ENCODE measurements at places on chromosomes 3 and 15.
A peak's percentile ranks its signal among the peaks of the same experiment; 100 is the strongest.

DNA sequence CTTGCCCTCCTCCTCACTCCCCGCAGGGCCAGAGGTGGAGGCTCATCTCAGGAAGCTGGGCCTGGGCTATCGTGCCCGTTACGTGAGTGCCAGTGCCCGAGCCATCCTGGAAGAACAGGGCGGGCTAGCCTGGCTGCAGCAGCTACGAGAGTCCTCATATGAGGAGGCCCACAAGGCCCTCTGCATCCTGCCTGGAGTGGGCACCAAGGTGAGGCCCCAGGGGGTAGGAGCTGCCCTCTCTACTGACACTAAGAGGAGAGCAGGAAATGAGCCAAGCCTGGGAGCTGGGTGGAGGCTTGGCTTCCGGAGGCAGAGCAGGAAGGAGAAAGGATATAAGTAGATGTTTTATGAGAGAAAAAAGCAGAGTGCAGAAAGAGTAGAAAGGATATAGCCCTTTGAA lies 4.9 kb downstream of the OGG1 start:
- no peak for DNase-seq

GRCh38 chr15:71302861-71303410 lies 187.7 kb downstream of the THSD4 start:
- DNase-seq: no peak

- DNase-seq: no peak
Observed at GRCh38 chr3:51715231-51715976, 8.5 kb downstream of the GRM2 start.

DNA sequence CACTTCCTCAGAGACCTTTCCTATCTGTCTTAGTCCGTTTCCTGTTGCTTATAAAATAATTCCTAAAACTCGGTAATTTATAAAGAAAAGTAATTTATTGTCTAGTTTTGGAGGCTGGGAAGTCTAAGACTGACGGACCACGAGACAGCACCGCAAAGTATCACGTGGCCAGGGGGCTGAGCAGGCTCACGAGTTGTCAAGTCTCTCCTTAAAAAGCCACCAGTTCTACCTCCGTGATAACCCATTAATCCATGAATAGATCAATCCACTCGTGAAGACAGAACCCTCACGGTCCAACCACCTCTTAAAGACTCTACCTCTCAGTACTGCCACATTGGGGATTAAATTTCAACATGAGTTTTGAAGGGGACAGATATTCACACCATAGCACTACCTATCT lies 821 bp downstream of the LINS1 start:
- no peak for DNase-seq

DNA sequence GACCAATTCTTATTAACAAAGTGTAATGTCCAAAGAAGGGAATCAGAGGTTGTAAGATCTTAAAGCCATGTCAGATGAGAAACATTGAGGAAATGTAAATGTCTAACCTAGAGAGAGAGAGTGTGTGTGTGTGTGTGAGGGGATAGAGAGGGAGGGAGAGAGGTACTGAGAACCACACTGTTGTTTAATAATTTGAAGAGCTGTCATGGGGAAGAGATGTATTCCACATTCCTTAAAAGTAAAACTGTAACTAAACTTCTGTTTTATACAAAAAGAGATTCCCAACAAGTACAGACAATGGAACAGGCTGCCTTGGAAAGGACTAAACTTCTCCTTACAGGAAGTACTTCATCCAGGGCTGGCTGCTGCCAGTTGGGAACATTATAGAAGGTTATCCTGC lies 68.9 kb upstream of the BOC start:
- DNase-seq: no peak

DNA sequence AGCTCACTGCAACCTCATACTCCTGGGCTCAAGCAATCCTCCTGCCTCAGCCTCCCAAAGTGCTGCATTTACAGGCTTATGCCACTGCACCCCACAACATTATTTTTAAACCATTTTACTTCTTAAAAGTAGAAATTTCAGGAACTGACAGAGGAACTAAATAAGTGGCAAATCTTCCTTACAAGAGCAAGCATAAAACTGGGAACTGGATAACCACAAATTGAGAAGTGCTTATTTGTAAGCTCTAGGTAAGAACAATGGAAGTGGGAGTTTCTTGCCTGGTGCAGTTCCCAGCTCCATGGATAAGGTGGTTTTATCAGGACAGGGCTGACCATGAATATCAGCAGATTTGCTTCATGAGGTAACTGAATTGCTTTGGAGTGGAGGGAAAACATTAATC lies 655.2 kb downstream of the DIPK2A start:
- DNase-seq: no peak

DNA sequence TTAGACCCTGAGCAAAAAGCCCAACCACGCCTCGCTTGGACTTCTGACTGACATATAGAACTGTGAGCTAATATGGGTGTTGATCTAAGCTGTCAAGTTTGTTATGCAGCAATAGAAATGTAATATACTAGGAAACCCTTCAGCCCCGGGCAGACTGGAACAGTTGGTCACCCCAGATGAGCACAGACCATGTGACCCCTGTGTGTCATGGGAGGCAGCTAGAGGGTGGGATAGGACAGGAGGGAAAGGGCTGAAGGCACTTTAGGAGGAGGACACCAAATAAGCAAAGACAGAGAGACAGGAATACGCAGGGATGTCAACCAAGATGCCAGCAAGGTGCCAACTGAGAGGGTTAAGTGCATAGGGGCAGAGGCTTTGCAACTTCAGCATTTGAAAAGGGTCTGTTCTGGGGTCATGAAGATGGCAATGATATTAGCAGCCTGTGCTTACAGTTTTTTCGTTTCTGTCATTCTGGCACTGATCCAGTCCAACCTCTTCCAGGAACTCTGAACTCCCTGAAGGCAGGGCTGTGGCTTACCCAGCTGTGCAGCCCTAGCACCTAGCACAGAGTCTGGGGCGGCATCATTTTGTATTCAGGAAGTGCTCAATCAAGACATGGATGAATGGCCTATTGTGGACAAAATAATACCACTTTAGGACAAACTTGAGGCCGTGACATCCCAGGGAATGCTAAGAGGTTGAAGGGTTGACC lies 51.4 kb downstream of the HES1 start:
- no peak for DNase-seq

DNA sequence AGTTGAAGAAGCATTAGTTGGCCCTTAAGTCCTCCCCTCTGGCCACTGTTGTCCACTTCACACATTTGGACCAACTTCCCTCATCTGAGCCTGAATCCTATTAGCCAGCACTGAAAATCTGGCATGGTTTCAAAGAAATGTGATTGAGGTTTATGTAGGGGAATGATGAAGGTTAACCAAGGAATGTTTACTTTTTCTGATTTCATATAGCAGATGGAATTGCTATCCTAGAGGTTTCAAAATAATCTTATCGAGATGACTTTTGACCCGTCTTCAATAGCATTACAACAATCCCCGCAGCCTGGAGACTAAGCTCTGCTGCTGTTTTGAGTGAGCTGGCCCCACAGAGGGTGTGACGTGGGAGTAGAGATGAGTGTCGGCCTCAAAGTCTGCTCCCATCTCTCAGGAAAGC lies 200.8 kb upstream of the IL12A start:
- no peak for DNase-seq

- no peak for DNase-seq
Observed at GRCh38 chr3:120608506-120608905, 12.4 kb downstream of the NDUFB4 start.

DNA sequence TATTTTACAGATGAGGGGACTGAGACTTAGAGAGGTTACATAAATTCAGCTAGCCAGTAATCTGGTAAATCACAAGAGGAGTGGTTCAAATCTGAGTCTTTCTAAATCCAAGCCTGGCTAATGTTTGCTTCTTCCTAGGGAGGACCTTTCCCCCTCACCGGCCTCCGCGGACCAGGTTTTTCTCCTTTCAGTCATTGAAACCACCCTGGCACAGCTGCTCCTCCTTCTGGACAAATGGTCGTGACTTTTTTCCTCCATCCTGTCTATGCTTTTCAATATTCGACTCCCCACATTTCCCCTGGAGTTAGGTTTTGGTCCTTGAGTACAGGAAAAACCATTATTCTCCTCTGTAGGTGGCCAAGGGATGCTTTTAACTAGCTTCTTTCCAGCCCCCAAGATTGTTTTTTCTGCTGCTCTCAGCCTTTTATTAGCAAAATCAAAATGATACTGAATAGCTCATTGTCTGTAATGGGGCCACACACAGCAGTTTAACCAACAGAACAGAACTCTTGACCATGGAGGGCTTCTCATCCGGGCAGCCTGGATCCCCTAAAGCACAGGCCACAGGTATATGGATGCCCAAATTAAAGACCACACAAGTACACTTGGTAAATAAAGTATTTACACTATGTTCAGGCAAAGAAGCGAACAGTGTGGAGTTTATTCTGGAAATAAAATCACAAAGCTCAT lies 85.9 kb upstream of the KLHL25 start:
- no peak for DNase-seq

DNA sequence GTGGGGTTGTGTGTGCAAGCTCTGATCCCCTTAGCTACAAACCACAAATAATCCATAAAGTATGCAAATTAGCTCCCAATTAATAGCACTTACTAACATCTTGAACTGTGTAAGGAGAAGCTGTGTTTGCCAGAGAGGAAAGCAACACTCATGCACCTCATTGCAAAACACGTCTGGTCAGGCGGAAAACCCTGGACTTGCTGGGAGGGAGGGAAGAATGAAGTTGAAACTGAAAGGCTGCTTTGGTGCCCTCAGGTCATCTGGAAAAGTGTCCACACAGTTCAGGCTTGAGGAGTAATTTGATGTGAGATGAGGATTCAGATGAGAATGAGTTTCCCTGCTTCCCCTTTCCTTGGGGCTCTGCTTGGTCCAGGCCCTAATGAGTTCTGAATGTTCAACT lies 185.5 kb upstream of the ANKRD28 start:
- DNase-seq: no peak

GRCh38 chr15:31953478-31953877 lies 76.8 kb upstream of the CHRNA7 start:
- no peak for DNase-seq

- DNase-seq: no peak
Observed at GRCh38 chr15:44673639-44674038, 10.2 kb upstream of the SPG11 start.

GRCh38 chr15:101372960-101373525 lies 78.0 kb upstream of the SNRPA1 start:
- no peak for DNase-seq

GRCh38 chr3:4888913-4889846 lies 90.1 kb upstream of the BHLHE40 start:
- DNase-seq: no peak

- DNase-seq: no peak
Observed at GRCh38 chr3:140234256-140234655, 299.3 kb downstream of the CLSTN2 start.

GRCh38 chr3:121913305-121913990 lies 19.2 kb downstream of the SLC15A2 start:
- no peak for DNase-seq

- peak; percentile 45 for DNase-seq
Observed at GRCh38 chr3:179063945-179064560, 7.6 kb downstream of the ZMAT3 start.

GRCh38 chr3:82384181-82384580 lies 622.7 kb upstream of the GBE1 start:
- DNase-seq: no peak

DNA sequence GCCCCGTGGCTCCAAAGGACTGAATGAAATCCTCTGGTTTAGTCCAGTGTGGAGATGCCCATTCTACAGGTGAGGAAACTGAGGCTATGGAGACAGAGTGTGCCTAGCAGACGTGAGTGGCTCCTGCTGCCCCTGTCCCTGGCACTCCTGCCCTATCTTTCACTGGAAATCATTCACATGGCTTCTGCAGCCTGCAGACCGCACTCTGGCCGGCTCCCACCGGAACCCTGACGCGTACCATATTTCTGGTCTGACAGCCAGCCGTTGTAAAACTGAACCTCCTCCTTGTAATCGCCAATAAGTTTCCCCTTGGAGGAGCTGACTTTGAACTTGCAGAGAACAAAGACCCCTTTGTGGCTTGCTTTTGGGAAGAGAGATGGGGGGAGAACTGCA lies 136.5 kb downstream of the CHSY1 start:
- no peak for DNase-seq

DNA sequence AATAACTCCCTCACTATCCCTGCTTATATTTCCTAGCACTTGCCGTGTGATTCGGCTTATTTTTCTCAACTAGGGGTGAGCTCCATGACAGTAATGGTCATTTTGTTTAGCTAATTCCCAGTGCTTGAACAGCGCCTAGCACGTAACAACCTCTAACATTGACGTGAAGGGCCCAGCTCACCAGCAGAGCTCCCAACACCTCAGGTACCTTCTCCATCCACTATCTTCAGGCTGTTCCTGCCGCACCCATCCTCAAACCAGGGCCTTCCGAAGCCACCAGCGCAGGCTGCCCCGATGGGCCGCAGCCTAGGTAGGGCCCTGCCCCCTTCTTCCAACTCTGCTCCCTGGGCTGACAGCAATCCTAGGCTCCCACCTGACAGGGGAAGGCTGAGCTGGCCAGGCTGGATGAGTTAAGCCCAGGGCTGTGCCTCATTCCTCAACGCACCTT lies 751 bp upstream of the RPS17 start:
- no peak for DNase-seq

DNA sequence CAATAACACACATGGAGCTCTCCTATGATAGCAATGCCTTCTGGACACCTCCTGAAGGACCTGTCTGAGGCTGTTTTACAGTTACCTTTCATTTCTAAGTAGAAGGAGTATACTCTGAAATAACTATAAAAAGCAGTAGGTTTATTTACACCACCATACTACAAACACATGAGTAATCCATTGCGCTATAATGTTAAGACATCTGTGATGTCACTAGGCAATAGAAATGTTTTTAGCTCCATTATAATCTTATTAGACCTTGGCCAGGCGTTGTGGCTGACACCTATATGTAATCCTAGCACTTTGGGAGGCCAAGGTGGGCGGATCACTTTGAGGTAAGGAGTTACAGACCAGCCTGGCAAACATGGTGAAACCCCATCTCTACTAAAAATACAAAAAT lies 24.7 kb downstream of the PXK start:
- DNase-seq: no peak

DNA sequence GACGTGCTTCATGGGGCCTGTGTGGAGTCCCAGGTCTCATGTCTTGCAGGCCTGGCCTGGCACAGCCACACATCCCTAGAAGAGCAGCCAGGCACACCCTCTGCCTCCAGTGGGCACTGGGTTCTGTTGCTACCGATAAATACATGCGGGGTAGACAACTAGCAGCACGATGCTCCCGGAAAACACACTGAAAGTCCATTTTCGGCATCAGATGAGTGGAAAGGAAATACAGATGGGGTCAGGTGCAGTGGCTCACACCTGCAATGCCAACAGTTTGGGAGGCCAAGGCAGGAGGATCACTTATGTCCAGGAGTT lies 165.1 kb downstream of the NSMCE3 start:
- no peak for DNase-seq

- no peak for DNase-seq
Observed at GRCh38 chr3:43999728-44000319, 241.9 kb upstream of the TOPAZ1 start.

DNA sequence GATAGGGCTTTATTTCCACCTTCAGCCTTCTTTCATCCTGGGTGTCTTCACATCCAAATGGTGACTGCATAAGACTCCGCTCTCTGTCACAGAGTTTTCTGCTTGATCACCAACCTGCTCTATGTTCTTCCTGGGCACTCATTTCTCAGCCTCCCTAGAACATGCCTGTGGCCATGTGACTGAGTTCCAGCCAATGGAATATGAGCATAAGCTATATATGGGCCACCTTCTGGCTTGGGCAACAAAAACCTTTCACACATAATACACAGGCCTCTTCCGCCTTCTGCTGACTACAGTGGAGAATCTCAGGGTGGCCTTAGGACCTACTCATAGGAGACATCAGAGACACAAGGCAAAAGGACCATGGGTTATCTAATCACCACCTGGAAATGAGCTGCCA lies 51.2 kb upstream of the MED12L start:
- DNase-seq: no peak

- no peak for DNase-seq
Observed at GRCh38 chr3:59677747-59678702, 628.2 kb upstream of the CFAP20DC start.
